ENCODE measurements at places on chromosomes 4 and X.
A peak's percentile ranks its signal among the peaks of the same experiment; 100 is the strongest.

GRCh38 chrX:49838374-49838773 is 9.3 kb downstream of the PAGE4 start:
- peak; percentile 3 for DNase-seq

GRCh38 chrX:65586491-65586890 is 51.9 kb upstream of the LAS1L start:
- peak; percentile 48 for DNase-seq

DNA sequence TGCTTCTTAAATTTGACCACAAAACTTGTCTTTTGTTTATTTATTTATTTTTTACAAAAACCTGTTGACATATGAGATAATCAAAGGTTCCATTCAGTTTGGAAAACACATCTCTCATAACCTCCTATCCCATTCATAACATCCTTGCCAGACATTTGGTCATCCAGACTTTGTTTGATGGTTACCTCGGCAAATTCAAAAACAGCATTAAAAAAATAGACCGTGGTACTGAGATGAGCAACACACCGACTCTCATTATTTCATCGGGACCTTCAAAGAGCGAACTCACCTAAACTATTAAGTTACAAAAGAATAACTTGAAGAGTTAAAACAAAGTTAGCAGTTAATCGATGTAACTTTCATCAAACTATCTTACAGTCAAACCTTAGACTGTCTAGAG is 85.8 kb upstream of the RPS6KA3 start:
- DNase-seq: no peak

- DNase-seq: no peak
Measured at GRCh38 chr4:71729856-71730255, 54.0 kb downstream of the GC start.

DNA sequence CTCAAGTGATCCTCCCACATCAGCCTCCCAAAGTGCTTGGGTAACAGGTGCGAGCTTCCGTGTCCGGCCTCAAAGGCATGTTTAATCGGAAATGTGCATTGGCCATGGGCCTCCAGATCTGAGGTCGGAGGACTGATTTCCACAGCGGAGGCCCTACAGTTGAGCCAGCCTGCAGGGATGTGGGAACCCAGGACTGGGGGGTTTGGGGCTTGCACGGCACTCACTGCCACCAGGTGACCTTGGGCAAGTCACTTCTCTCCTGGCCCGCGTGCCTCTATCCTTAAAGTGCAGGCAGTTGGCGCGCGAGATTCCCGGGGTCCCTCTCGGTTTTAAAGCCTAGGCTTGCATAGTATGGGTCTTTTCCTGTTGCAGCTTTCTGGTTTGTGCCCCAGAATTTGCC is 18.3 kb upstream of the WFS1 start:
- DNase-seq: no peak
